ENCODE measurements at places on chromosomes 7 and 10.

GRCh38 chr7:120740348-120740747 lies 117.6 kb downstream of the TSPAN12 start:
- no peak for DNase-seq

GRCh38 chr7:7519056-7519455 lies 16.6 kb downstream of the COL28A1 start:
- no peak for DNase-seq

DNA sequence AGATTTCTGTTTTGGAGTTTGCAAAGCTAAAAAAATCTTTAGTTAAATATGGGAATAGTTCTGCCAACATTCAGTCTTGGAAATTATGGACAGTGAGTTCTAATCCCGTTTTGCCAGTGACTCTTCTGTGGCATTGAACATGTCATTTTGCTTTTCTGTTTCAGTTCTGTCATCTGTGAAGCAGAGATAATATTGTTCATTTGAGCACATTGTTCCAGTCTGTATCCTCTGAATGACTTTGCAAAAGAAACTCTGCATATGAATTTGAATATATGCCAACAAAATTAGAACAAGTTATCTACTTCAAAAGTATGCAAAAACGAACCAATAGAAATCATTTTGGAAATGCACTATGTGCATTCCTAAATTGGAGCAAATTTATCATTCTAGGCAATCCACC lies 746.0 kb upstream of the POT1 start:
- DNase-seq, result no peak

GRCh38 chr10:71627956-71628355 lies 91.6 kb downstream of the C10orf105 start:
- DNase-seq, result no peak

GRCh38 chr7:135510592-135511183 lies 786 bp upstream of the CNOT4 start:
- DNase-seq, result no peak

GRCh38 chr10:102596506-102596971 lies 47.7 kb upstream of the TRIM8 start:
- peak; percentile 29 for DNase-seq

DNA sequence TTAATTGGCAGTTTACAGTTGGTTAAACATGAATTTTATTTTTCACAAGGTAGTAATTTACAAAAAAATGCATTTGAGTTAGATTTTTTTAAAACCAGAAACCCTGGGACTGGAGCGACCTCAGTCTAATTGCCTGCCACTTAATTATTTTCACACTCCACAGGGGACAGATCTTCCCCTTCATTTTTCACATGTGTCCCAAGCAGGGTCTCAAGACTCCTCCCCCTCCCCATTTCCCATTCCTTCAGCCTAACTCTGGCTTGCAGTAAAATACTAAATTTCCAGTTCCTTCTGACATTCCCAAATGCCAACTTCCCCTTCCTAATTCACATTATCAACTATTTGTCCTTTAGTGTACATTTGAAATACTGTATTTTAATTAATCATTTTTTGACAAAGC lies 948 bp downstream of the ZNF138 start:
- DNase-seq, result no peak

DNA sequence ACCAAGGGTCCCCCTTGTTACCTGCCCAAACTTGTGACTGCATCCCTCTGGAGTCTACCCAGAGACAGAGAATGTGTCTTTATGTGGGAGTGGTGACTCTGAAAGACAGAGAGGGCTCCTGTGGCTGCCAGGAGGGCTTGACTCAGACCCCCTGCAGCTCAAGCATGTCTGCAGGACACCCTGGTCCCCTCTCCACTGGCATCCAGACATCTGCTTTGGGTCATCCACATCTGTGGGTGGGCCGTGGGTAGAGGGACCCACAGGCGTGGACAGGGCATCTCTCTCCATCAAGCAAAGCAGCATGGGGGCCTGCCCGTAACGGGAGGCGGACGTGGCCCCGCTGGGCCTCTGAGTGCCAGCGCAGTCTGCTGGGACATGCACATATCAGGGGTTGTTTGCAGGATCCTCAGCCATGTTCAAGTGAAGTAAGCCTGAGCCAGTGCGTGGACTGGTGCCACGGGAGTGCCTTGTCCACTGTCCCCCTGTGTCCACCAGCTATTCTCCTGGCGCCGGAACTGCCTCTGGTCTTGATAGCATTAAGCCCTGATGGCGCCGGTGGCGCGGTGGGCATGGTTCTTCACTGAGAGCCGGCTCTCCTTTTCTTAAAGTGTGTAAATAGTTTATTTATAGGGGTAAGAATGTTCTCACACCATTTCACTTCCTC lies 19.4 kb upstream of the SH2D4B start:
- no peak for DNase-seq

DNA sequence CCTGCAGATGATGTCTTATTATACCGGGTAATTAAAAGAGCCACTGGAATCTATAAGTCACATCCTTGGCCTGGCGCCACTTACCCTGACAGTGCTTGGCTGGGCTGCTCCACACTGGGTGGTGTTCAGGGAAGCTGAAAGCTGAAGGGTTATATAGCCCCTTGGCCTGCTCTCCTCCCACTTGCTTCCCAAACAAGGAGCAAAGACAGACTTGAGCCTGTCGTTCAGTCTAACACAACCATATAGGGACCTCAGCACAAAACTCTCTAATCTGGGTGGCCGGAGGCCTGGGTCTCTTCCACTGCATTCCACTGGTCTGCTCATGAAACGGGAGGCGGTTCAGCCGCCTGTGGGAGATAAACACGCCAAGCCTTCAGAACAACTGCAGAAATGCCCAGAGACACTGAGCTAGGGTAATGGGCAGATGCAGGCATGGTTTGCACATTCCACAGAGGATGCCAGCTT lies at the start of gene ACTA2:
Gene ACTA2 (minus strand): TSS at position 127 of the 465 bp plus-strand sequence. CDS start 3,843 bp downstream, outside the sequence.
- DNase-seq, result no peak

GRCh38 chr10:8531116-8531515 lies 476.6 kb downstream of the GATA3 start:
- DNase-seq, result no peak

DNA sequence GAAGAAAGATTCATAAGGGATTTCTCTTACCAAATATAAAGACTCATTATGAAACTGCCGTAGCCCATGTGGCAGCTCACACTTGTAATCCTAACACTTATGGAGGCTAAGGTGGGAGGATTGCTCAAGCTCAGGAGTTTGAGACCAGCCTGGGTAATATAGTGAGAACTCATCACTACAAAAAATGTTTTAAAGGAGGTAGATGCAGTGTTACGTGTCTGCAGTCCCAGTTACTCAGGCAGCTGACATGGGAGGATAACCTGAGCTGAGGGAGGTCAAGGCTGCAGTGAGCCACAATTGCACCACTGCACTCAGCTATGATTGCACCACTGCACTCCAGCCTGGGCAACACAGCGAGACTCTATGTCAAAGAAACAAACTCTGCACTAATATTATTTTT lies 18.1 kb upstream of the DNA2 start:
- no peak for DNase-seq

DNA sequence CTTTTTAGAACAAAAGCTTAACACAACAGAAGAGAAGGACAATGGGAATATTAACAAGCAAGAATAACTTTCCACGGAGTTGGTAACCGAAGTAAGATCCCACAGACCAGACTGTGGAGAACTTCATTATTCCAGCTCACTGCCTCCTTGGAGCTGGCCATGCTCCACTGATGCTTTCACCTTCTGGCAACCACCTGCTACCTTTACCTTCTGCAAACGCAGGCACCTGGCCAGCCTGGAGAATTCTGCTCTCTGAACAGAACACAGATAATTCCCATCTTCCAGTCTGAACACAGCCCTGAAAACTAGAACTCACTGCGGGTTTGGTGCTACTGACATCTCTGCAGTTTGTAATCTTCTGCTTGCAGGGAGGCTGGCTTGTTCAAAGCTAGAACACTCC lies 66.5 kb downstream of the JAZF1 start:
- no peak for DNase-seq

GRCh38 chr7:21965291-21965690 lies 19.6 kb upstream of the CDCA7L start:
- DNase-seq, result no peak

DNA sequence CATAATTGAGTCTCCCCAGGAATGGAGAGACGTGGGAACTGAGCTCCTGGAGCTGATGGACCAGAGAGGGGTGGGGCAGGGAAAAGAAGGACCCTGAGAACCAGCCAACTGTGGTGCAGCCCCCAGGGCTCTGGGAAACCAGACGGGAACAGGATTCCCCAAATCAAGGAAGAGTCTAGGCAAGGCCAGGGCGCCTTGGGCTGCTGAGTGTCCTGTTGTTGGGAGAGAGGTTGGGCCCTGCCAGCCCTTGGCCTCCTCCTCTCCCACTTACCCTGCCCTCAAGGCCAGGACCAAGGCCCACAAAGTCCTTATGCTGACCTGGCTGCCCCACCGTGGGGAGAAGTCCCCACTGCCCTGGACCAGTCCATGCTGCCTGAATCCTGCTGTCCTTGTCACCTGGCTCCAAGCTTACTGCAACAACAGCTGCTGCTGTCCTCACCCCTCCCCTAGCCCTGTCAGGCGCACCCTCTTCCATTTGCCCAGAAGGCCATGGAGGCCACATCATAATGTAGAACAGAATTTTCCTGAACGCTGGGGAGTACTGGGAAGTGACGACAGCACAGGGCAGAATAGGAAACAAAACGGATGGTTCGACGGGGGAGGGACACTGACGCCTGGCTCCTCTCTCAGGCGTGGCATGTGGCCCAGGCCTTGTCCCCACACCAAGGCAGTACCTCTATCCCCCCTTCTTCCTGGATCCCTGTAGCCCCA lies 132.9 kb upstream of the ZMIZ1 start:
- DNase-seq, result no peak

GRCh38 chr7:92809760-92810573 lies 26.4 kb downstream of the CDK6 start:
- DNase-seq, result peak; percentile 78

DNA sequence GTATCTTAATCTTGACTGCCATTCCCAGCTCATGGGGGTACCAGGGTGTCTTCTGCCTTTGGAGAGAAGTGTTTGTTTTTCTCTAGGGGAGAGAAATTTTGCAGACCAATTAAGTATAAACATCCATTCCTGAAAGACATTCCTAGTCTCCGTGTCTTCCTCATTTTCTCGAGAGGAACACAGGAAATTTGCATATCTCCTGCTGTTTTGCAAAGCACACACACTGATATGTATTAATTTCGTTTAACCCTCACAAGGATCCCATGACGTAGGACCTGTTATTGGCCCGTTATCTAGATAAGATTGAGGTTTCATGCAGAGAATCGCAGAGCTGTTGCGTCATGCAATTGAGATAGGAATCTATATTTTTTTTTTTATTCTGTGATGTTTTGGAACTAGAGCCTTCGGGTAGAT lies 944 bp downstream of the RHBDD2 start:
- peak; percentile 53 for DNase-seq

DNA sequence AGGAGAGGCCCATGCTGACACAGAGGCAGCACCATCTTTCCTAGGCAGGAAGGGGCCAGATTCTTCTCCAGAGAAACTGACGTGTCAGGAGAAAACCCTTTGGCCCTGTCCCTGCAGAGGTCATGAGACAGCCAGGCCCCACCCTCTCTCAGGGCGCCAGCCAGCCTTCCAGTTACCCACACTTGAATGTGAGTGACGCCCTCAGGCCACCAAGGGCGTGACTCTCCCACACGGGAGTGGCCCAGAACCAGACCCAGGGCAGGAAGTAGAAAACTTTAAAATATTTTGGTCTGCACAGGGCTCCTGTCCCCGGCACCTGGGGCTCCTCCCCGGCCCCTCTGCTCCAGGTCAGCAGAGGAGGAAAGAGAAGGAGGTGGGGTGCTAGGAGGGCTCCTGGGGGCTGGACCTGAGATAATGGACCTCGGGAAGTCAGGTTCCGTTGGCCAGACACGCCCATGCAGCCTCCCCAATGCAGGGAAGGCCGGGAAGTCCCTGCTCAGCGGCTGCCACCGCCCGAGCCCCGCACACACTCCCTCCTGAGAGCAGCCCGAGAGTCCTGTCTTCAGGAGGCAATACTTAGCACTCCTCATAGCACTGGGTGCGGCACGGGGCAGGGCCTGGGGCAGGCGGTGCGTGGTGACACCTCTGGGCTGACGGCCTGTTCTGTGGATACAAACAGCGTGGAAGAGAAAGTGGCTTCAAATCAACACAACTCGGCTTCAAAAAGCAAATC lies 67.0 kb upstream of the CFAP46 start:
- peak; percentile 2 for DNase-seq

- DNase-seq, result no peak
Measured at GRCh38 chr10:20350509-20350908, 534.3 kb downstream of the PLXDC2 start.

DNA sequence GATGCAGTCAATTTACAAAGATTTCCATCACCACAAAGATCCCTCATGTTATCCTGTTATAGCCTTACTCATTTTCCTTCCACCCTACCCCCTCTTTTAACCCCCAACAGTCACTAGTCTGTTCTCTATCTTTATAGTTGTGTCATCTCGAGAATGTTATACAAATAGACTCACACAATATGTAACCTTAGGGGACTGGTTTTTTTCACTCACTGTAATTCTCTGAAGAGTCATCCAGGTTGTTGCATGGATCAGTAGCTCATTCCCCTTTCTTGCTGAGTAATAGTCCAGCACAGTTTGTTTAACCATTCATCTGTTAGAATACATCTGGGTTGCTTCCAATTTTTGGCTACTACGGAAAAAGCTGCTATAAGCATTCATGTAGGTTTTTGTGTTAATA lies 121.1 kb upstream of the PDE1C start:
- DNase-seq, result no peak

DNA sequence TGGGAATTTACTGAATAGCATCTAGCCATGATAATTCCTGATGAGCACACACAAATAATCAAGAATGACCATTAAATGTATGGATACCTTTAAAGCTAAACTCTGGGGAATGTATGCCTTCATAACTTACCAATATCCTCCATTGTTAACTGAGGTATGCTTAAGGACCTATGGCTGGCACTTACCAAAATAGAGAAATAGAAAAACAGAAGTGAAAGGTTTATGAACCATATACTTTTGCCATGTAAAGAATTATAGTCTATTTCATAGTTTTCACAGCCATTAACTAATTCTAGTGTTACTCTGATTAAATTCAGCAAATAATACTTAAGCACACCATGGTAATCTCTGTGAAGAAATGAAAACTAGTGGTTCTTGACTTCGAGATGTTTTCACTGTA lies 1360.6 kb upstream of the LRRTM3 start:
- no peak for DNase-seq

DNA sequence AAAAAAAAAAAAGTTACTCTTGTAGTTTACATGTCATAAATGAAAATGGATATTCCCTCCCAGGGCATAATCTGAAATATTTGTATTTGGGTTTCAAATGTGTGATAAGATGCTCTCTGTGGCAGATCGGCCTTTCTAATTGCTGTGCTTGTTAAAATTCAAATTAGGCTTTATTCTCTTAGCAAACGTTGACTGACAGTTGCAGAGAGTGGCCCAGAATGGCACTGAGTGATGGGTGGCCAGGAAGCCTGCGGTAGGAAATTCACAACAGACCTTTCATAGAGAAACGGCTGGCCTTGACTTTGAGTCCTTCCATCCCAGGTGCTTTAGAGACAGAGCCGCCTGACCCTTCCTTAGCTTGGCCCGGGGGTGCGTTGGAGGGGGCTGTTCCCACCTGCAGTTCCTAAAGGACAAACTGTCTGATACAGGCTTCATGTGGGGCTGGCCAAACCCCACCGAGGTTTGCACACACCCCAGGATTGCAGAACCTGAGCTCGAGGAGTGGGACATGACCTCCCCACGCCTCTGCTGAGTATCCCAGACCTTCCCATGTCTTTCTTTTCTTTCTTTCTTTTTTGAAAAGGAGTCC lies 152.7 kb downstream of the CUX1 start:
- no peak for DNase-seq
